ENCODE measurements at places on chromosomes 6 and 20.

DNA sequence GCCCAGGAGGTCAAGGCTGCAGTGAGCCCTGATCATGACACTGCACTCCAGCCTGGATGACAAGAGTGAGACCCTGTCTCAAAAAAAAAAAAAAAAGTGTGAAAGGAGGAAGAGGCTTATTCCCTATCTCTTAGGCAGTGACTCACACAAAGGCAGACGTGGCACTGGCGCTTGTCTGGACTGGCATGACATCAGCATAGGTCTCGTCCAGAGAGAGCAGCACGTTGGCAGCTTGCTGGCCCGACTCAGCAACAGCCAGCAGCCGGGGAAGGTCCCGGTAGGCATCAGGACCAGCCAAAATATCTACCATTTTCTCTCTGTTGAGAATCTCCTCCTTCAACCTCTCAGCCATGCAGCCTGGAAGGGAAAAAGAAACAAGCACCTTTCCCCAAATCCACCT lies 14.1 kb downstream of the CDK5RAP1 start:
- DNase-seq = no peak

GRCh38 chr20:45423700-45424099 lies 7.8 kb downstream of the PIGT start:
- no peak for DNase-seq

- DNase-seq = no peak
These were observed 105.5 kb downstream of the JPH2 start for GRCh38 chr20:44081476-44081875.

GRCh38 chr6:46032110-46032998 lies 16.7 kb upstream of the CLIC5 start:
- no peak for DNase-seq

DNA sequence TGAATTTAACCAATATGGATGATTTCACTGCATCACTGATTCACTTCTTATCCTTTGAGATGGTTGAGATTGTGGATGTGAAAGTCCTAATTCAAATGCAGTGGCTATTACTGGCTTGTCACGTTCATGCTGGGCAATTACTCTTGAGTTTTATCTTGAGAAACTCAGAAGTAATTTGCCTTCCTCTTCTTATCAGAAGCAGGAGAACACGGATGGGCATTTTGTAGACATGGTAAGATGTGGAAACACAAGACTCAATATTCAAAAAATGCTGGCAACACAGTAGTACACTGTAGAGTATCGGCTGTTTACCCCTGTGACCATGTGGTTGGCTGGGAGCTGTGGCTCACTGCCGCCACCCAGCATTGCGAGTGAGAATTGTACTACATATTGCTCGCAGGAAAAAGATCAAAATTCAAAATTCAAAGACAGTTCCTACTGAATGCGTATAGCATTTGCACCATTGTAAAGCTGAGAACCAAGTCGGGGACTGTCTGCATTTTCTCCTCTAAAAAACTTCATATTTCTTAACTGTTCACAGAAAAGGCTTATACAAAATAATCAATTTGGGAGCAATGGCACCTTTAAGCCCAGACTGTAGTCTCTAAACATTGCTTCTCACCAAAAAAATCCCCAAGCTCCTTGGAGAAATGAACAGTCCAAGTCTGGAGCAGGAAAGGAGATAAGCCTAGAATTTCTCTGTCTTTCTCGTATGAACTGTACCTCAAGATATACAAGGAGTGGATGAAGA lies 61.9 kb upstream of the ELOVL5 start:
- peak; percentile 33 for DNase-seq

- no peak for DNase-seq
These were observed 10.8 kb downstream of the SENP6 start for GRCh38 chr6:75612434-75612833.

DNA sequence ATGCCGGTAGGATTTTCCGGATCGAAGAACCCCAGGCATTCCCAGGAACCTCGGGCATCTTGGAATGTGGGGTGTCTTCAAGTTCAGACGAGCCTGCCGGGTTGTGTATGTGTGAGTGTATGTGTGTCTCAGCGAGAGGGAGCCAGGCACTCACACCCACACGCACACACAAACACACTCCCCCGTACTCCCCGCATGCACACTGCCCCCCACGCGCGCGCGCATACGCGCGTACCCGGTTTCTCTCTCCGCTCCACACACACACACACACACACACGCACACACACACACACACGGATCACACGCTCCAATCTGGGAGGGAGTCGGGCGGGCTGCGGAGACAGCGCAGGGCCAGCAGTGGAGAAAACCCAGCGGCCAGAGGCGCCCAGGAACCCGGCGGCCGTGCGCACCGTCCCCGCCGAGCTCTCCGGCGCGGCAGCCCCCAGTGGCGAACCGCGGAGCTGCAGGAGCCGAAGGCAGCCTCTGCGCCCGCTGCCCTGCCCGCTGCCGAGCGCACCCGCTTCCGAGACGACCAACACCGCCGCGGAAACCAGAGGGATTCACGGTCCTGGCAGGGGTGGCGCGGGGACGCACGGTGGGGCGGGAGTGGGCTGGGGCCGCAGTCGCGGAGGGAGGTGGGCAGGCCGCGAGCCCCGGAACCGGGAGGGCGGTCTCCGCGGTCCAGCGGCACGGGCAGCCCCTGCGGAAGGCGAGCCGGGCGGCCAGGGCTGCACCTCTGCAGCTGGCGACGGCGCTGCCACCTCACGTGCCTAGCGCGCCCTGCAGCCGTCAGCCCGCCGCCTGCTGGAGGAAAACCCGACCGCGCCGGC lies at the start of gene LRFN2:
TSS of gene LRFN2 (minus strand) at position 125 of the 830 bp plus-strand sequence.
- DNase-seq = peak; percentile 43

Data from fibroblast of upper back skin (primary cell).